ENCODE measurements at places on chromosomes 1 and 21.

DNA sequence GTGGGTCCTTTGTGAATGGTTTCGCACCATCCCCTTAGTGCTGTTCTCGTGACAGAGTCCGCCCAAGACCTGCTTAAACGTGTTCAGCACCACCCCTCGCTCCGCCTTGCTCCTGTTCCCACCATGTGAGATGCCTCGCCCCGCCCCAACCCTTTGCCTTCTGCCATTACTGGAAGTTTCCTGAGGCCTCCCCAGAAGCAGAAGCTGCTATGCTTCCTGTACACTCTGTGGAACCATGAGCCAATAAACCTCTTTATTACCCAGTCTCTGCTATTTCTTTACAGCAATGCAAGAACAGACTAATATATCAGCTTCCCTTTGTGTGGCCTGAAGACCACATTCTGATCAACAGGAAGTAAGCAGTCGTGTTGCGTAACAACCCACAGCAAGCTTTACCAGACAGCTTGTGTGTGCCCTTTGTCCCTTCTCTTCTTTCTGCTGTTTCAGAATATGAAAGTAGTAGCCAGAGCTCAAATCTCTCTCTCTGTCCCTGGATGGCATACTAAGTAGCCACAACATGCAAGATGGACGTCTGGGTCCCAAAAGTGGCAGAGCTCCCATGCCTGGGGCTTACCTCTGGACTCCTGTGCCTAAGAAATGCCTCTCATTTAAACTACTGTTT, 14.1 kb downstream of the HENMT1 start:
- DNase-seq: peak; percentile 97

- no peak for DNase-seq
Observed at GRCh38 chr1:186849271-186849671, 20.5 kb downstream of the PLA2G4A start.

- peak; percentile 89 for DNase-seq
Observed at GRCh38 chr1:214439352-214440119, 111.9 kb downstream of the PTPN14 start.

GRCh38 chr21:36097427-36098181, 27.8 kb downstream of the CBR1 start:
- peak; percentile 56 for DNase-seq

DNA sequence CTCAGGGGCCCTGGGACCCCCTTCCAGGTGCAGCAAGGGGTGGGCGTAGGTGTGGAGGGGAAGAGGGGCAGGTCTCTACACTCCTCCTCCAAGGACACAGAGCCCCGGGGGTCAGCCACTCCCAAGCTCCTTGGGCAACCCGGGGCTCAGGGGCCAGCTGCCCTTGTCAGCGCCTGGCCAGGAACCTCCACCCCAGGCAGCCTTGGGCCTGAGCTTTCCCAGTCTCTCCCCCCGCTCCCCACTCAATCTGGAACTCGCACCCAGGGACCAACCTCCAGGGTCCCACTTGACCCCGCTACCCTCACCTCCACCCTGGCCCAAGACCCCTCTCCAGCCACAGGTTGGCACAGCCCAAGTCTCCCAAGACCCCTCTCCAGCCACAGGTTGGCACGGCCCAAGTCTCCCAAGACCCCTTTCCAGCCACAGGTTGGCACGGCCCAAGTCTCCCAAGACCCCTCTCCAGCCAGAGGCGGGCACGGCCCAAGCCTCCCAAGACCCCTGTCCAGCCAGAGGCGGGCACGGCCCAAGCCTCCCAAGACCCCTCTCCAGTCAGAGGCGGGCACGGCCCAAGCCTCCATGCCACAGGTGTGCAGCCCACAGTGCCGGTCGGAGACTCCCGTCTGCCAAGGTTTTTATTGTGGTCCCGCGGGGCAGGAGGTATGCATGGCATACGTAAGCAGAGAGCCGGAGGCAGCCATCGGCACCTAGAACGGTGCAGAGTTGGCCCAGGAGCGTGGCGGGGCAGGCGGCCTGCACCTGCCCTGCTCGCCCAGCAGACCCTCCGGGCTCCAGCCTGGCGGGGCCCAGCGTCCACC, 3.0 kb downstream of the TNFRSF4 start:
- DNase-seq: no peak

DNA sequence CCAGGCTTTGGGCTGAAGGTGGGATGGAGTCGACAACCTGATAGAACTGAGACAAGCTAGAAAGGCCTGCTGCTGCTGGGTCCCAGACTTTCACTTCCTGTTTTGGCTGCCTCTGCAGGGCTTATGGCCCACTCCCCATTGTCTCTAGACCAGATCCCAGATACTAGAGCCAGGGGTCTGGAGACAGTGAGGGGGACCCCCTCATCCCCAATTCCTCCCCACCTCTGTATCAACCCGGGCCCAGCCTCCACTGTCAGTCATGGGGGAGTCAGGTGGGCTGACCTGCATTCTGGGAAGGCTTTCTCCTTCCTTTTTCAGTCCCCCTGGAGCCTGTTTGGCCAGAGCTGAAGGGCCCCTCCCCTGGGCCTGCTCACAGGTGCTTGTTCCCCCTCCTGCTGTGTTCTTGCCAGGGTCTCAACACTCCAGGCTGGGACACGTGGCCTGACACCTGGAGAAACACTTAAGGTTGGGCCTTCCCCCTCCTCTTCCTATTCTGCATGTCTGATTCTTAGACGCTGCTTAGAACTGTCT, 18.0 kb upstream of the ETV3L start:
- no peak for DNase-seq

DNA sequence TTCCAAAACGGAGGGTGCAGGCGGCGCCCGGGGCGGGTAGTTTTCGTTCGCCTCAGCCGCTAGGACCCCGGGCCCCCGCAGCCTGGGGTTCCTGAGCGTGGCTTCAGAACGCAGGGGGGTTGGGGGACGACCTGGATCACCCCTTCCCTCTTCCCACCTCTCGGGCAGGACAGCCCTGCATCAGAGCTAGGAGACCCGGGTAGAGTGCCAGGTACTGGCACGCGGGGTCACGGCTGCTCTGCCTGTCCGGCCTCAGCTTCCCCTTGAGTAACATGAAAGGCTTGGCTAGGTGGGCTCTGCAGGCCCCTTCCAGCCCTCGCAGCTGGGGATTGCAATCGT, 484 bp downstream of the DFFB start:
- DNase-seq: no peak

- no peak for DNase-seq
Observed at GRCh38 chr1:94624203-94624602, 82.6 kb upstream of the F3 start.

DNA sequence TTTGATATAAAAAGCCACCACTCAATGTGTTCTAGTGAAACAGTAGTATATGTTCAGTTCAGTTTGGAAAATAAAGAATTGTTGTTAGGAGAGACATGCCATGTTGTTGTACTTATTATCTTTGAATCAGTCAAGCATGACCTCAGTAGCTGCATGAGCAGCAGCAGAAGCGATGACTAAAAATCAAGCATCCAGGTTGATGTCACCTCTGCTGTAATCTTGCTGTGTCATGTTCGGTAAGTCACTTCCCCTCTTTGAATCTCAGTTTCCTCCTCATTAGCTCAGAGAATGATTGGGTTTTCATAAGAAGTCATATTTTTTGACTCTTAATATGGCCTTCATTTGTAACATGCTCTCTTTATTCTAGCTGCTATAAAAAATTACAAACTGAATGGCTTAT, 428.4 kb upstream of the B3GALT2 start:
- peak; percentile 31 for DNase-seq

- no peak for DNase-seq
Observed at GRCh38 chr1:24806588-24806987, 61.3 kb downstream of the CLIC4 start.

GRCh38 chr1:232767305-232768074, 37.7 kb upstream of the MAP10 start:
- no peak for DNase-seq

GRCh38 chr1:213988507-213989001, 781 bp downstream of the PROX1 start:
- no peak for DNase-seq

- no peak for DNase-seq
Observed at GRCh38 chr1:197197430-197197997, 51.0 kb upstream of the ASPM start.

GRCh38 chr1:232868793-232869491, 63.7 kb downstream of the MAP10 start:
- no peak for DNase-seq

- DNase-seq: no peak
Observed at GRCh38 chr1:204641936-204642335, 43.6 kb downstream of the LRRN2 start.

GRCh38 chr1:42439940-42440339, 15.9 kb downstream of the ZMYND12 start:
- DNase-seq: no peak

DNA sequence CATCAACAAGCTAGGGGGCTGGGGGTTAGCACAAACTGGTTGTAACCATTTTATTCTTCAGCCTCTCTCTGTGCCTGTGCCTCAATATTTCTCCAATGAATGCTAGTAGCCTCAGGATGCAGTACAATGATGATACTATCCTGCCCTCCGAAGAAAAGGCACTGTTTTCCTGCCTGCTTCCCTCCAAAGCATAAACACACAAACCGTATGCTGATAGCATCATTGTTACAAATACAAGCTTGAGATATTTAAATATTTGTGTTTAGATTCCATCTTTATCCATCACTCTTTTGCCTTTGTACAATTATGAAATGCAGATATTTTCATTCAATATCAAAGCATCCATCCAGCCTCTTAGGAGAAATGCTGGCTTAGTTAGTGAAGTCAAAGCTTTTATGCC, 404.8 kb downstream of the DUSP10 start:
- no peak for DNase-seq

DNA sequence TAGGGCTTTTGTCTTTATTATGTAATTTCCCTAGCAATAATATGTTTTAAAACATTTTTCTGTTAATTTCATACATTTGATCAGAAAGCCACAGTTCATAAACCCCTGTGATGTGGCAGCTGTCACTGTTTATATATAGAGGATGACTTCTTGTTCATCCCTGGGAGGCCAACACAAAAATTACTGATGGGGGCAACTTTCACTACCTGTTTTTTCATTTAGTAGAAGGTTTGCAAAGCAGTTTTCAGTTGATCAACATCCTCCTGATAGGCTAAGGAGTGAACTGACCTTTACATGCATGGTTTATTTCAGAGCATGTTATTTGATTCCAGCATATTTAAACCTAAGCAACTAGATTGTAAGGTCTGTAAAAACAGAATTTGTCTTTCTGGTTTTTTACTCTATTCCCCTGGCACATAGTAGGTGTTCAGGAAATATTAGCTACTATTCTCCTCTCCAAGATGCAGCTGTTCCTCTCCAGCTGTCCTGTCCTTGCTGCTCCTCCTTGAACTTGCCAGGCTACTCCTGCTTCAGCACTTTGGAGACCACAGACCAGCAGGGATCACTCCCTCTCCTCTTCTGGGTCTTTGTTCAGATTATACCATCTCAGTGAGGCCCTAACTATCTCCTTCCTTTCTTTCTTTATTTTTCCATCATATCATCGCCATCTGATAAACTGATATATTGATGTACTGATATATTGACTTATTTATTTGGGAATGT, 54.7 kb downstream of the ROR1 start:
- no peak for DNase-seq

GRCh38 chr1:44636083-44636687, 38.1 kb downstream of the TMEM53 start:
- no peak for DNase-seq

GRCh38 chr1:196308176-196308575, 300.1 kb downstream of the KCNT2 start:
- peak; percentile 4 for DNase-seq

- no peak for DNase-seq
Observed at GRCh38 chr1:101311146-101311920, 74.5 kb downstream of the S1PR1 start.

DNA sequence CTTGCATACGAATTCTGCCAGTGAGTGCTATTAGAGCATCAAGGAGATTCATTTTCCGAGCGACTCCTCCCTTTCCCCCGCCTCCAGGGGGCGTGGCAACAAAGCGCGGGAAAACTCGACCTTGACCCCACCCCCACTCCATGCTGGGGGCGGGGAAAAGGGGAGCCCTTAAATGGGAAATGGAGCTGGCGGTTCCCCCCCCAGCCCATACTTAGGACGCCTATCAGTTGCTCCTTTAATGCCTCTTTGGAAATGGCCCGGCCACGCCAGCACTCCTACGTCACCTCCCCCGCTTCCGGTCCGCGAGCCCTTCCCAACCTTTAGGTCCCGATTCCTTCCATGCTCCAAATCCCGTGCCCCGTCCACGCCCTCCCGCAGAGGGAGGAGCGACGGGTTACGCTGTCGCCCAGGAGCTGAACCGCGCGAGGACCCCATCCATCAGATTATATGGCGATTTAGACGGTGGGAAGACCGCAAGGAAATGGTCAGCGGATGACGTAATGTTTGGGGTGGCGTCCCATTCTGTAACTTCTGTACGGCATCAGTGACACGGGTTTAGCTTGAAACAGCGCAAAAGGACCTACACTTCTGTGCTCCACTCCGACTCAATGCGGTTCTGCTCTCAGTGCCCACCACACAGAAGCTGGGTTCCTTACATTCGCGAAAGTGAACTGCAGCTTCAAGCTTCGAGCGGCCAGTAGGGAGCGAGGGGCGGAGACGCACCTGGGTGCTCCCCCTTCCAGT, 702 bp upstream of the ZNF687 start:
- peak; percentile 100 for DNase-seq

DNA sequence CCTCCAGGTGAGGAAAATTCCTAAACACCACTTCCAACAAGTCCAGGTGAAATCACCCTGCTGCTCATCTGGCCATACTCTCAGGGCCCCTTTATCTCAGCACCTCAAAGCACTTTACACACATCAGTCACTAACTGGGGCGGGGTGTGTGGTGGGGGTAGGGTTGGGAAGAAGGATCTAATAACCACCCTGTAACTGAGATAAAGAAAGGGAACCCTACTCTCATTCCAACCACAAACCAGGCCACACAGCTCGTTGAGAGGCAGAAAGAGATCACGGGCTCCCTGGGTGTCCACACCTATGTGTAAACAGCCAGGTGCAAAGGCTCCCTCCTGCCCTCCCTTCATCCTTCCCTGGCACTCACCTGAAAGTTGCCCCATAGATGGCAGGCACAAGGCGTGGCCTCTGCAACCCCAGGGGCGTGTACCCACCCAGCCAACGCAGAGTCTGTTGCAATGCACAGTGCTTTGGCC, 20.4 kb downstream of the GPR161 start:
- DNase-seq: no peak

- no peak for DNase-seq
Observed at GRCh38 chr1:242398351-242398750, 126.1 kb downstream of the PLD5 start.

- peak; percentile 39 for DNase-seq
Observed at GRCh38 chr1:145855426-145855948, 3.4 kb downstream of the PIAS3 start.

- peak; percentile 48 for DNase-seq
Observed at GRCh38 chr1:223811634-223812101, 34.1 kb downstream of the TP53BP2 start.

Data from KBM-7 (cell line).